DMS 273 treated with DMSO at 0.1 percent for 48 hours (cell line): ENCODE measurements at places on chromosomes 3 and 15.

- no peak for DNase-seq
Observed at GRCh38 chr3:111128884-111129283, 57.3 kb downstream of the NECTIN3 start.

DNA sequence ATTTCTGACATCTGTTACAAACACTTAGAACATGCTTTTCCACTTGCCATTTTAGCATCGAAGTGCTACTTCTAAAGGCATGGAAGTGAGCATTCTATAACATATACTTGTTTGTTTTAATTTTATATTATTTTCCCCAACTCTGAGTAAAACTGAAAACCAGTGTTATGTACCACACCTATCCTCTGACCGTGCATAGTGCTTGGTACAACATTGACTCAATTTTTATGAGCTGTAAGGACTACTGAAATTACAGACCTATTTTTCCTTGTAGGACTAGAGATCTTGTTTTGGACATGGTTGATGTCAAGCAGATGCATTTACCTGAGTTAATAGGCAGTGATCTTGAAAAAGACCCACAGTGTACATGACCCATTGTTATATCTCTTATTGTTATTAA, 51.5 kb upstream of the CCNB2 start:
- no peak for DNase-seq

GRCh38 chr3:54069961-54070360, 52.4 kb upstream of the CACNA2D3 start:
- DNase-seq: no peak

GRCh38 chr3:146813496-146813895, 208.3 kb upstream of the PLSCR5 start:
- no peak for DNase-seq

DNA sequence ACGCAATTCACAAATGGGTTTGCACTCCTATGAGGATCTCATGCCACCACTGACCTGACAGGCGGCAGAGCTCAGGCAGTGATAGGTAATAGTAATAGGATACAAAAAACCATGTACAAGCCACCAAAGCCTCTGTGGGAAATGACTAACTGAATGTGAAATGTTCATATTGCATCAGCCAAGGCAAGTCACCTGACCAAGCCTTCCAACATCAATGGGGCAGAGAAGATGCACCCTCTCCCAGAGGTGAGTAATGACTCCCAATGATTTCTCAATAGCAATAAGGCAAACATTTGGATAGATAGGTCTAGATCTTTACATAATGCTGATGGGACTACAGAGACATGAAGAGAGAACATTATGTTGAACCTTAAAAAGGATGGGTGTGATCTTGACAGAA, 14.9 kb downstream of the CNTN3 start:
- DNase-seq: no peak

DNA sequence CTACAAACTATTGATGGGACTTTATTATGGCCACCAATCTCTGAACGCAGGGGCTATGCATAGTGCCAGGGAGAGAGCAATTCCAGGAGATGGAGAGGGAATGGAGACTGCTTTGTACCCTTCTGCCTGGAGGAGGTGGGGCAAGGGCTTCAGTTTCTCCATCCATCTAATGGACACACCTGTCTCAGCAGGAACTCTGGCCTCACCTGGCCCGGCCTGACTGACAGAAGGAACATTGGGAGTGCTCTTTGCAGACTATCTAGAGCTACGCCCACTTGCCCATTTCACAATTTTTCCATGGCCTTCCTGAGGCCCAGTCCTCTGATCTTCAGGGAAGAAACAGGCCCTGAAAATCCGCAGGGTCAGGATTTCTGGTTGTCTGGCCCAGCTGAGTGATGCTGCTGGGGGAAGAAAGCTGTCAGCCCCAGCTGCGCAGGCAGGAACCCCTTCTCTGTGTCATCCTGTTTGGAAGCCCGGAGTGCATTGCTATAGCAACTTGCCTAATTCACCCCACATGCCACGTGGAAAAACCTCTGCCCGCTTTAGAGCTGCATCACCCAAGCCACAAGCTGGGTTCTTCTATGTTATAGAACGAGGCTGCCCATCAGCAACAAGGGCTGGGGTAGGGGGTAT, 6.4 kb downstream of the ITGA11 start:
- no peak for DNase-seq

DNA sequence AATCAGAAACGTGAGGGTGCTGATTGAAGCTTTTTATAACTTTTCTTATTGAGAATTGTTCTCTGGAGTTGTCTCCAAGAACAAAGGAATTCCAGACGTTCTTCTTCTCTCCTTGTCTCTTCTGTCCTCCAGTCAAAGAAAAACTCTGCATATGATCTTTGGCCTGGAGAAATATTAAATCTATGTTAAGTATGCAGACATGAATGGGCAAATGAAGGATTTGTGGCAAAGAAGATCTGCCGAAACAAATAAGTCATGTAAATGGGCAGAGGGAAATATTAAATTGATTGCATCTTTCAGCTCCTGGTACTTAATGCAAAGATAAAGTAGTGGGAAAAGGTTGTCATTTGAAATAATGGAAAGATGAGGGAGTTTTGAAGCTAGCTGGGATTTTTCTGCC, 74.9 kb downstream of the IGF1R start:
- no peak for DNase-seq

- no peak for DNase-seq
Observed at GRCh38 chr3:44966795-44967278, 9.1 kb downstream of the ZDHHC3 start.

DNA sequence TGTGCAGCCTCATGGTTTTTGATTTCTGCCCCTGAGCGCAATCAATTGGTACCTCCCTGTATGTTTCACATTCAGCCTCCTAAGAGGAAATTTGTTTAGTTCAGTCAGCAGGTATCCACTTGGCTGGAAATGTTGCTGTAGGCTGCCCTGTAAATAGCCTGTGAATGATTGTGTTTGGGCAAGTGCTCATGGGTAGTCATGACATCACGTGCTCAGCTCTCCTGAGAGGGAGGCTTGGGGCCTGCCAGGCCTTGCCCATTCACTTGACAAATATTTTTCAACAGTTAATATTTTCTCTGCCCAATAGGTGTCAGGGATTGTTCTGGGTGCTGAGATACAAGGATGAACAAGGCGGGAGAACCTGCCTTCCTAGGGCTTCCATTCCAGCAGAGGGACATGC, 13.3 kb downstream of the HRH1 start:
- no peak for DNase-seq

DNA sequence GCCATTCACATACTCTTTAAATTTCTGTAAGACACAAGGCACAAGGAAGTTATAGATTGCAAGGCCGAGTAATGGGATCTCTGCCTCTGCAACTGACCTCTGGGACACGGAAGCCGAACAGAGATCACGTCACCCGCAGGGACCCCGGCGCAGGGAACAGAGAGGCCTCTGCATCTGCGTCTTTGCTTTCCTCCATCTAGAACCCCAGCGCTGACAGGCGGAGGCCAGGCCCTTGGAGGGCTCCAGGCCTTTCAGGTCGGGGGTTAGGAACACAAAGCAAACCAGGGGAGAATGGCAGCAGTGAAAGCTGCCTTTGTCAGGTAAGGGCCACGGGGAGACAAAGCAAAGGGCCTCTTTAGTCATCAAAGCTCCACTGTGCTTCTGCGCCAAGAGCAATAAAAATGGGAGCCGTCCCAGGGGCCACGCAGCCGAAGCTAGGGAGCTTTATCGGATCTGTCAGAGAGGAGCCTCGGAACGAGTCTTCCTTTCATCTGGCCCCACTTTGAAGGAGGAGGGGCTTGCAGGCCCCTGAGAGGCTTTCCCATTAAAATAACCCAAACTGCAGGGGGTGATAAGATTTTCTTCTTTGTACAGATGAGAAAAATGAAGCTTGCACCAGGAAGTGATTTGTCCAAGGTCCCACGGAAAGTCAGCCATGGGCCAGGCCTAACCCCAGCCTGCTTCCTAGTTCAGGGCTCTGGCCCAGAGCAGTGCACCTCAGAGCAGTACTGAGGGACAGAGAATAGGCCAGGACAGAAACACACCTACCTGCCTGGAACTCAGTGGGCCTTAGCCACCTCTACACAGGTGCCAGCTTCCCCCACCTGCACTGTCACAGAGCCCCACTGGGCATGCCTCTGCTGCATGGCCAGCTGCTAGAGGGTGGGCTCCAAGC, 84.4 kb upstream of the RAD18 start:
- DNase-seq: no peak

GRCh38 chr15:78399091-78399490, 38.9 kb upstream of the IREB2 start:
- DNase-seq: no peak

DNA sequence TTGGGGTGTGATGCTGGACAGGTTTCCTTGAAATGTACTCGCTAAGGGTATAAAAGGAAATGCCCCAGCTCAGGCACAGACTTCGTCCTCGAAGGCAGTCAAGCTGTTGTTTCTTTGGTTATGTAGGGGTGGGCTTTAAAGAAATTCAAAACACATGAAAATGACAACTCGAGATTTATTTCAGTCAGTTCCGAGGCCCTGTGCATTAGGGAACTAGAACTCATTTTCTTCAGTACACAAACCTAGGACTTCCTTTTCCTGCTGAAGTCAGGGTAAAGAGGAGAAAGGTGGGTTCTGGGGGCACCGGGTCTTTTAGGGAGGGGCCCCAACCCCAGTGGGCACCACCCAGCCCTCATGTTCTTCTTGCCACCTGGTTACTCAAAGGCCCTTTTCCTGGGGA, 7.7 kb downstream of the CCR9 start:
- no peak for DNase-seq

GRCh38 chr15:74295800-74296199, 59.7 kb downstream of the CCDC33 start:
- no peak for DNase-seq

GRCh38 chr15:59283717-59284391, 77.2 kb downstream of the LDHAL6B start:
- no peak for DNase-seq

GRCh38 chr3:134752761-134753461, 42.1 kb upstream of the EPHB1 start:
- DNase-seq: peak; percentile 28

GRCh38 chr15:89781055-89781454, 4.9 kb downstream of the MESP2 start:
- DNase-seq: no peak

DNA sequence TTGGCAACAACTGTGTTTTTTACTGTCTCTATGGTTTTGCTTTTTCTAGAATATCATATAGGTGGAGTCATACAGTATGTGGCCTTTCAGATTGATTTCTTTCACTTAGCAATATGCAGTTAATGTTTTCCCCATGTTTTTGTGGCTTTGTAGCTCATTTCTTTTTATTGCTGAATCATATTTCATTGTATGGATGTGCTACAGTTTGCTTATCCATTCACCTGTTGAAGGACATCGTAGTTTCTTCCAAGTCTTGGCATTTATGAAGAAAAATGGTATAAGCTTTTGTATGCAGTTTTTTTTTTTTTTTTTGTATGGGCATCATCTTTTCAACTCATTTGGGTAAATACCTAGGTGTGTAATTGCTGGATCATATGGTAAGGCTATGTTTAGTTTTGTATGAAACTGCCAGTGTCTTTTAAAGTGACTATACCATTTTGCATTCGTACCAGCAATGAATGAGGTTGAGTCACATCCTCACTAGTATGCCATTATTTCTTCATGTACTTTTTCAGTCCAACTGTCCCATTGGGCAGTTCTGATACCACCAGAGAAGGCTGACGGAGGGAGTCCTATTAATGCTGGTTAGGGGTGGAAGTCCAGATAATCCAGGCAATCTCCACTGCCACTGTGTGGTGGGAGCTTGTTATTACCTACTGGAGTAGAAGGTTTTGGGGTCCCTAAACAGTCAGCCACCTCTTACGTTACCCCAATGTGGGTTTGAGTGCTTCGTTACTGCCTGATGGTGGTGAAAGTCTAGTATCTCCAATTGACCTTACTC, 210.5 kb downstream of the DOCK3 start:
- DNase-seq: no peak

- DNase-seq: no peak
Observed at GRCh38 chr3:65347166-65347565, 659.4 kb upstream of the ADAMTS9 start.

- no peak for DNase-seq
Observed at GRCh38 chr3:110708156-110708555, 363.5 kb upstream of the NECTIN3 start.
